ENCODE measurements at places on chromosomes 16 and 17.
A peak's percentile ranks its signal among the peaks of the same experiment; 100 is the strongest.

DNA sequence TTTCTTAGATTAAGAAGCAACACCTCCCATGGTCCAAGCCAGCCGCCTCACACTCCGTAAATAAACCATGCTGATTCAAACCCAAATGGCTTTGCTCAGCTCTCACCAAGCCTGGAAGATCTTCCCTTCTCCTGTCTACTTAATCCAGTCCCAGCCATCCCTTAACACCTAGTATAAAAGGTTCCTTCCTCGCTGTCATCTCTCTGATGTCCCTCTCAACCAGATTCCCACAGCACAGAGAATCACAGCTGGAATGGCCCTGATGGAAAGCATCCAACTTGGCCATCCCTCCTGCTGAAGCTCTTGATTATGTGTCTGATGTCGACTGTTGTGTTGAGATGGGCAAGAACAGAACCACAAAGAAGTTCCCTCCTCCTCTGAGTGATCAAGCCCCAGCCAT, 50.6 kb upstream of the ADCY9 start:
- no peak for DNase-seq

GRCh38 chr16:28279006-28279405, 13.3 kb upstream of the SBK1 start:
- no peak for DNase-seq

- no peak for DNase-seq
These were observed 706.1 kb downstream of the WWOX start for GRCh38 chr16:78805556-78805955.

- peak; percentile 7 for DNase-seq
These were observed 39.4 kb downstream of the AP1G1 start for GRCh38 chr16:71769222-71769621.

DNA sequence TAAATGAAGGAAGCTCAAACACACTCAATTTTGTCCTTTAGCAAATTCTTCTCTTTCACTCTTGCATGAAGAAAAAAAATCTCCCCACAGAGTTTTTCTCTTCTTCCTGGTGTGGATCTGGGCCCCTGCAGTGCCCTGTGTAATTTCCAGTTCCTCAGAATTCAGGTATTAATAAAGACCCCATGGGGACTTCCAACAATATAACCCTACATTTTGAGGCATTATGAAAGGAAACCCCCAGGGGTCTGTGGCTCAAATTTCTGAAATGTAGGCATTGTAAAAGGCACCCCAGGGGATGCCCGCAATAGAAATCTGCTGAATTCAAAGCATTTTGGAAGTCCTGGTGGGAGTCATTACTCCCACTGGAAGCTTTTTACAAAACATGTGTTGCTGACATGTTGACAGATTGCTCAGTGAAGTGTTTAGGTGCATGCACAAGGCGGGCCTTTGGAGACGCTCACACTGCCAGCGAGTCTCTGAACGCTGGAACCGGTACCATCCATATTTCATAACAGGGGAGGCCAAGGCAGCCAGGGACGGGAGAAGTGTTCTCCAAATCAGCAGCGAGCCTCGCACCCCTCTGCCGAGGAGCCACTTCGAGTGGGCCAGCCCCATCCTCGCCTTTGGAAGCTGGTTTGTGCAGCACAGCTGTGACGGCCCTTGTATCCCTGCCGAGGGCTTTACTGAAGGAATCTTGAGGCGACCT, 154.0 kb downstream of the ZNF423 start:
- peak; percentile 32 for DNase-seq
